ENCODE measurements at places on chromosomes 4 and X.

DNA sequence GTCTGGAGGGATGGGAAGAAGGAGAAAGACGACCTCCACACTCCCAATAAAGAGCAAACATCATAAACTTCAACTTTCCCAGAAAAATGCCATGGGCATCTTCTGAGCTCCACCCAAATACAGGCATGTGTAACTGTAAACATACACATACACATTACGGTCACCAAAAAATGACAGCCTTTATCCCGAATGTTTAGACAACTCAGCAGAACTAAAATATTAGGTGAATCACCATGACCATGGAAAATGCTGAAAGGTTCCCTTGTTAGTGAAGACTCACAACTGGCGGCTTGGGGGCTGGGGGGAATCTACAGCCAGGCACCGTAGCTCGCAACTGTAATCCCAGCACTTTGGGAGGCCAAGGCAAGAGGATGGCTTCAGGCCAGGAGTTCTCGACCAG, 33.0 kb downstream of the PRKX start:
- DNase-seq = no peak

DNA sequence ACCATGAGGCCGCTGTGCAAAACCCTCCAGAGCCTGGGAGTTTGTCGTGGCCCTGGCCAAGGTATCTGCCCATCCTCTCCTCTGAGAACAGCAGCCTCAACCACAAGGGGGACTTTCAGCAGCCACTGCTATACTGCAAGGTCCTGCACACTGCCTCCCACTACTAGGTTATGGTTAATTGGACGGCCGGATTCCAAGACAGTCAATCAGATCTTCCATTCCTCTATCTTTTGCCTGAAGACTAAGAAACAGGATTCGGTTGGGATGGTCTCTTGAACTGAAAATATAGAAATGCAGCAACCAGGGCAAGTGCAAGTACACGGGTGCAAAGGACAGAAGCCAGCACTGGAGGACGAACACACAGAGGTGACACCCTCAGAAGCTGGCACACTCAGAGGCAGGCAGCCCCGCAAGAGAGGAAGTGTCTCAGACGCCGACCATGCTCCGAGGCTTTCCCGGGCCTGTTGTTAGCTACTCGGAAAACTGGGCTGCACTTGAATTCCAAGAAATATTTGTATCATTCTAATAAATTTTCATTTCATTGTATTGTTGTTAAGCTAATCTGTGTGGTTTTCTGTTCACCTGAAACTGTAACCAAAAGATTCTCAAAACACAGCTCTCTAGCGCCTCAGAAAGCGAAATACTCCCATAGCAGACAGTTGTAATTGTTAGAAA, 63.3 kb downstream of the AFAP1 start:
- peak; percentile 23 for DNase-seq

GRCh38 chr4:84167564-84167963, 331.5 kb downstream of the NKX6-1 start:
- no peak for DNase-seq

GRCh38 chrX:129534816-129535578, 5.1 kb upstream of the OCRL start:
- no peak for DNase-seq

GRCh38 chr4:1684506-1685234, 557 bp upstream of the FAM53A start:
- DNase-seq = no peak

- DNase-seq = no peak
Observed at GRCh38 chrX:154529206-154529612, 13.2 kb upstream of the FAM3A start.

- DNase-seq = no peak
Observed at GRCh38 chrX:21369613-21370012, 4.6 kb upstream of the CNKSR2 start.

DNA sequence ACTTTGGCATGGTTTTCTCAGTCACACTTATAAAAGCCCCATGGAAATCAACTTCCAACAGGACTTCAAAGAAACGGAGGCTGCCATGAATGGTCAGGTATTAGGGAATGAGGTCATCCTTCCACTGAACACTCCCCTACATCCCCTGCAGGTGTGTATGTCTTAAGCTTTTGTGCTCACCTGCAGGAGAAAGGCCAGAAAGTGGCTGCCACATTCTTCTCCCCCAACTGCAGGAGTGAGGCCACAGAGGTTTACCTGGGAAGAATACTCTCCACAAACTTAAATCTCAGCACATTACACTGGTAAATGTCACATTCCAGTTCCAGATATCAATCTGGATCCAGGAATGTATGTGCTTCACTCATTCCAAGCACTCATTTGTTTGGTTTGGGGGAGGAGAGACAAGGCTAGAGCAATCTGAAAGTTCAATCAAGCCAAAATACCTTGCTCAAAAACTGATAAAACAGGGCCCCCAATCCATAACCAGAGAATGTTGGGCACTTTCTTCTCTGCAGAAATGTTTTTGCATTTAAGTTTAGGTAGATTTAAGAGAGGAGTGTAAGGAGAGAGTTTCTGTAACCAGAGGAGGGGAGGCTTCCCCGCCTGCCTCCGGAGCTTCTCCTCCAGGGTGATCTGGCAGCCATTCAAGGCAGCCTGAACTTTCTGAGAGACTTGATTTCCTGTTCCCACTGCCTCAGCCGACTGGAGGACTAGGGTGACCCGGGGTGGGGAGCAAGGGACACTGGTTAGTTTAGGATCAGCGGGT, 15.4 kb downstream of the FAM9C start:
- DNase-seq = no peak

DNA sequence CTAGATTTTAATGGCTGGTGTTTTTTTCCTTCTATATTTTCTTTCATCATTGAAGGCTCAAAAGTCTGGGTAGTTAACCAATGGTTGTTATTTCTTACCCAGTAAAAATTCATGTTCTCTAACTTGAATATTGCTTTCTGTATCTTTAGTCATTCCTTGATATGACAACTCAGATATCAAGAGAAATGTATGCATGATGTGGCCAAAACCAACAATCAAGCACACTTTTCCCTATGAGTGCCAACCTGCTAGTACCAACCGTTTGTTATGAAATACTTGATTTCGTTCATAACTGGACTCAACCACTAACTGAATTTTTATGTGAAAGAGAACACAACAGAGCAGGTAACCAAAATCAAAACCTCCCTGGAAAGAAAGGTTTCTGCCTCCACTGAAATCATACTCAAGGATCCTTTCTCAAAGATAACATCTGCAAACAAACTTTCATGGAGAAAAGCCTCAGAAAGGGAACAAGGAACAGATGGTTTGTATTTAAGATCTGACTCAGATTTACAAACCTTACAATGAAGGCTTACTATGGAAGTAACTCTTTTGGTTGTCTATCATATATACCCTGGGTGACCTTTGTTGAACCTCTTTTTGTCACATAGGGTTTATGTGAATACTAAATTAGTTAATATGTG, 8.3 kb upstream of the VEGFC start:
- DNase-seq = no peak

- DNase-seq = no peak
Observed at GRCh38 chrX:40094041-40094899, 3.5 kb downstream of the BCOR start.

DNA sequence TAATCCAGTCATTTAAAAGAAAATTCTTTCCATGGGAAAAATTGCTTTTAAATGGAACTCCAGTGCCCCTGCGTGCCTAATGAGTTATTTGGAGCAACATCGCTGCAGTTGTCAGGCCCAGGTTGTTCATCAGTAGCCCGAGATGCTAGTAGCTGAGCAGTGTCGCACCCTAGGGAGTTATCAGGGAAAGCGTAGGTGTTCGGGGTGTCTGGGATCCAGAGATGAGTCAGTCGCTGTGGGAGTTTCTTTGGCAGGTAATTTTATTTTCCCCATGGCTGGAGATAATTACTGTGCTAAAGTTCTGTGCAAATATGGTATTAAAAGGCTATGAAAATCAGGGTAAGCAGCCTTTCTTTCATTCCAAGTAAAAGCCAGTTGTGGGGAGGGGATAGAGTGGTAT, 49.4 kb downstream of the ANXA3 start:
- no peak for DNase-seq

- DNase-seq = no peak
Observed at GRCh38 chr4:185665655-185666054, 130.3 kb upstream of the PDLIM3 start.

- no peak for DNase-seq
Observed at GRCh38 chrX:64265265-64265664, 34.9 kb upstream of the ASB12 start.

- no peak for DNase-seq
Observed at GRCh38 chr4:45317739-45318138, 591.4 kb upstream of the GNPDA2 start.

- DNase-seq = no peak
Observed at GRCh38 chr4:73343432-73343831, 60.7 kb upstream of the ALB start.

DNA sequence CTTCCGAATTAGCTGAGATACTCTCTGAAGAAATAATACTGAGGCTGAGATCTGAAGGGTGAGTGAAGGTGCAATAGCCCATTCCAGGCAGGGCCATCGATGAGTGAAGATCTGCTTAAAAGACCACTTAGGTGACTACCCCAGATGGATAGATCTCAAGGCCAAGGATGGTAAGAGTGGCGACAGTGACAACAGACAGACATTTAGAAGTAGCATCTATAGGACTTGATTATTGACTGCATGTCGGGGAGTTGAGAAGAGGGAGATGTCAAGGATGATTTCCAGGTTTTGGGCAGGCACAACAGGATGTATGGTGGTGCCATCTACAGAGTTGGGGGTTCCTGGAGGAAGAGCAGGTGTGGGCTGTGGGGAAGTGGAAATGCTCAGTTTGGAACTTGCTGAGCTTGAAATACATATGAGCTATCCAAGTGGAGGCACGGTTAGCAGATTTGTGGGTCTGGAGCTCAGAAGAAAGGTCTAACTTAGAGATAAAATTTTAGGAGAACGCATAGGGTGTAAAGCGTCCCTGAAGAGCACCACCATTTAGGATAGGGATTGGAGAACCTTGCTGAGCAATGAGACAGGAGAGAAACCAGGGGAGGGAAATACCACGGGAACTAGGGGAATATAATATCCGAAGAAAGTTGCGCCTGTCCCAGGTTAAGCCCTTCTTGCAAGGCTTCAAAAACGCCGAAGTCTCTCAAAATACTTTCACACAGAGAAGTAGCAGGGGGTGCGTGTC, 688 bp downstream of the UFSP2 start:
- DNase-seq = no peak

DNA sequence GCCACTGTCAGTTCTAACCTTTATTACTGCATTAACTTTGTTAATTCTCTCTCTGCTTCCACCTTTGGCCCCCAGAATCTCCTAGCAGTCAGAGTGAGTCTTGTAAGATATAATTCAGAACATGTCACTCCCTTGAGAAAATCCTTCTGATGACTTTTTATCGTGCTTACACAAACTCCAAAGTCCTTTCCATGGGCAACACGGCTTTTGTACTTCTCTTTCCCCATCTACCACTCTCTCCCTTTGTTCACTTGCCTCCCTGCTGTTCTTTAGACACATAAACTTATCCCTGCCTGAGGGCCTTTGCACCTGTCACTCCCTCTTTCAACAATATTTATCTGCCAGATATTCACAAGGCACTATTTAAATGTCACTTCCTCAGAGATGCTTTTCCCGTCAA, 64.8 kb downstream of the MAOB start:
- no peak for DNase-seq

DNA sequence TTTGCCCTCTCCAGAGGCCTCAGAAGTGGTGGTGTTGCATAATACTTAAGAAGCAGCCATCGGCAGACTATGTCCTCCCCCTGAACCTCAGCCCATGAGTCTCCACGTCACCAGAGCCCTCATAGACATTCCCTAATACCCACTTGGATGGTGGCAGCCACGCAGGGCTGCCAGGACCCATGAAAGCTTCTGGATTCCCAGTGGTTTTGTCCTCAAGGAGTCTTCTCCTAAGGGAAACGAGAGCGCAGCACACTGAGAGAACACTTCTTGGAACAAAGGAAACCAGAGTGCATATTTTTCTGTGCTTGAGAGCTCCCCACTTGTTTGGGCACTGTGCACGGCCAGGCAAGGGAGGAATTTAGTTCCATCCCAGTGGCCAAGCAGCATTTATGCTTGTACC, 204.1 kb upstream of the DMD start:
- no peak for DNase-seq

GRCh38 chr4:86614865-86615264, 20.8 kb downstream of the PTPN13 start:
- DNase-seq = no peak

DNA sequence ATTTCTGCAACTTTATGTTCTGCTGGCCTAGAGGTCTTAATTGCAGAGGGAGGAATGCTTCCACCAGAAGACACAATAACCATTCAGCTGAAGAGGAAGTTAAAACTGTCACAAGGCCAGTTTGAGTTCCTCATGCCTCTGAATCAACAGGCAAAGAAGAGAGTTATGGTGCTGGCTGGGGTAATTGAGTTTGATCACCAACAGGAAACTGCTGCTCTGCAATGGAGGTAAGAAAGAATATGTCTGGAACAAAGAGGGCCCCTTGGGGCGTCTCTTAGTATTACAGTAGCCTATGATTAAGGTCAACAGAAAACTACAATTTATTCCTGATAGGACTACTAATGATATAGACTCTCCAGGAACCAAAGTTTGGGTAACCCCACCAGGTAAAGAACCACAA, 744.0 kb downstream of the FSTL5 start:
- DNase-seq = no peak

DNA sequence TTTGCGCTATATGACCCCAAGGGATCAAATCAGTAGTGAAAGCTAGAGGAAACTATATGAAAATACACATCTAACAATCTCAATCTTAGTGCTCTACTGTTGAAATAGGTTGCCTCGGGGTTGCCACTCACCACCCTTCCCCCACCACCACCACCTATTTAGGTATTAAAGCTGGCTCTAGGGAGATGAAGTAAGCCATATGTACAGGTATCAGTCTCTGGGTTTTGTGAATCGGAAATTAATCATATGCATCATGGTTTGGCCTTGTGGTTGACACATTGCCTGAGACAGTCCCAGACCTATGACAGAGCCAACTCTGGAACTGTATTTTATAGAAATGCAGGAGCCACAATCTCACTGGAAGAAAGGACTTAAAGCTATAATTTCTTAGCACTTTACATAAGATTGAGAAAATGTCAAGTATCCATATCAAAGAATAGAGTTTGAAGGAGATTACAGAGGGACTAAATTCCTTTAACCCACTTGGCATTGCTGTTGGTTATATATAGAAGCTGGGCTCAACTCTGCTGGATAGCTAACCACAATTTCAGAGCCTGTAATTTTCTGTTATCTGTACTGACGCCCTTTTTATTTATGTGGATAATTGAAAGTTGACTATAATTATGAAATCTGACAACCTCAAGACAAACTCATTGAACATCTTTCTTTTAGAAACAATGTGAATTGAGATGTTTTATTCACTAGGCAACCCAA, 26.7 kb upstream of the BMP2K start:
- no peak for DNase-seq

All from central memory CD4-positive, alpha-beta T cell (primary cell).